AG04450 (cell line): ENCODE measurements at places on chromosomes 2 and 18.

- DNase-seq, result no peak
Measured at GRCh38 chr2:42504364-42505230, 10.8 kb upstream of the KCNG3 start.

GRCh38 chr18:46333431-46334135, 229.4 kb downstream of the HAUS1 start:
- DNase-seq, result no peak

DNA sequence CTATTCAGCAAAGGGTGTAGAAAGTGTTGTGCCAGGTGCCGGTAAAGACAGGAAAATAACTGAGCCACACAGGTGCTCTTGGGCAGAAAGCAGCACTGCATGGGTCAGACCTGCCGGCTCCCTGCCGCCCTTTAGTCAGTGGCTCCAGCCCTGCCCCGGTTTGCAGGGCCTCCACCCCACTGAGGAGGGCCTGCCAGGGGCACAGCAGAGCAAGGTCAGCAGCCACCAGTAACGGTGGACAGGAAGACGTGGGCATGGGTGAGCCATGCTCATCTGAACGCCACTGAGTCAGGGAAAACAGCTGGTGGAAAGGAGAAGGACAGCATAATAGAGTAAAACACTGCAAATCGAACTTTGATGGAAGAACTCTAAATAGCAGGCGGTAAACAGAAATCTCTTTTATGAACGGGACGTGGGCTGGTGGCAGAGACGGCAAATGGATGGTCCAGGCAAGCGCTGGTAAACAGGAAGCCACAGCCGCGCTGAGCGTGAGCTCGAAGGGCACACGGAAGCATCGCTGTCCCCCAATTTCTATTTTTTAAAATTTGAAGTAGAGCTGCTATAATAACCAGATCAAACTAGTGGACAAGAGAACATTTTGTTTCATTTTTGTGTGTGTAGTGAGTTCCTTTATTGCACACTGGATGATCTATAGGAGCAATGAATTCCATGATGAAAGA, 141.8 kb upstream of the ALKAL2 start:
- no peak for DNase-seq

GRCh38 chr2:133653056-133653455, 84.8 kb upstream of the NCKAP5 start:
- no peak for DNase-seq

- DNase-seq, result no peak
Measured at GRCh38 chr2:77016443-77017354, 505.5 kb downstream of the LRRTM4 start.

DNA sequence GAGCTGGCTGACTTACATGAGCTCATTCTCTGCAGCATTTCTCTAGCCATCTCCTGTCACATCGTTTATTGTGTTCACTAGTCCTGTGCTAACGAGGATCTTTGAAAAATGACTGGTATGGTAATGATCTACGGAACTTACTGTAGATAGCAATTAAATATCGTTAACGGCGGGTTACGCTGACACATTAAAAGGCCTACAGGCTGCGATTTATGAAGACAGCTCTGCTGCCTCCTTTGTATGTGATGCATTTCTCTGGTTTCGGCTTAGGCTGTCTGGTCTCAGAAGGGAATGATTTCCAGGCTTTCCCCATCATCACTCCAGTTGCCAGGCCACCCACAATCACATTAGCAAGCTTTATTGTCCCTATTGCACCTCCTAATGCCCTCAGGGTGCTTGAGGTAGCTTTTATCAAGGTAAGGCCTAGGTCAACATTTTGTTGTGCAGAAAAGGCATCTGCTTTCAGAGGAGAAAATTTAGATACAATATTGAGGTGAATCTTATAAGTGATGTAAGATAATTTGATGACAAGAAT, 284.4 kb downstream of the SOX11 start:
- no peak for DNase-seq

DNA sequence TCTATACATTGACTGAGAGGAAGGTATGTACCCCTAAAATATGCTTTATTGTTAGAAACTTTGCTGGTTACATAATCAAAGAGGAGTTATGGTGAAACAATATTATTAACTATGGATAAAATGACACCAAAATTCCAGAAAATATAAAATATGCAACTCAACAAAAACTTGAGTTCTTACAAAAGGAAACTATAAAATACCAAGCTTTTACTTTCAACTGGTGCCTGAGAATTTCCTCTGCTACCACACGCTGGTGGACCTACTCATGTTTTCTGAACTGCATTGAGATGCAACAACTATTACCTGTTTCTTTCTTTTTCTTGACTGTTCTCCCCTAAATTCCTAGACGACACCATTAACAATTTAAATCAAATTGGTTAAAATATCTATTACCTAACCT, 8.2 kb upstream of the NFE2L2 start:
- no peak for DNase-seq

DNA sequence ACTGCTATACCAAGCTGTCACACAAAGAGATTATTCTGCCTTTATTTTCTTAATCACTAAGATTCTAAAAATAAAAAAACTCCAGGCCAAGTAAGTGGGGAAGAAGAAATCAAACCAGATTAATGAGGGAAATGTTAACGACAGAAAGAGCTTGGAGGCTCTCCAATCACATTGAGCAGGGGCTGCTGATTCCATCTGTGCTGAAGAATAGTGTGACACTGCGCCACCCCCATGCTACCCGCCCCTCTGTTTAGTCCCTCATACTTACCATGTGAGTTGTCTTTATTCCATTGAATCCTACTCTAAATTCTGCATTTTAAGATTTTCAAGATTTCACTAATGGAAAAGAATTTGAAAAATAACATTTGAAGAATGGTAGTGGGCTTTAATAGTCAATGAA, 998.0 kb upstream of the CDH2 start:
- DNase-seq, result no peak

- DNase-seq, result no peak
Measured at GRCh38 chr18:9067823-9068222, 34.7 kb upstream of the NDUFV2 start.

DNA sequence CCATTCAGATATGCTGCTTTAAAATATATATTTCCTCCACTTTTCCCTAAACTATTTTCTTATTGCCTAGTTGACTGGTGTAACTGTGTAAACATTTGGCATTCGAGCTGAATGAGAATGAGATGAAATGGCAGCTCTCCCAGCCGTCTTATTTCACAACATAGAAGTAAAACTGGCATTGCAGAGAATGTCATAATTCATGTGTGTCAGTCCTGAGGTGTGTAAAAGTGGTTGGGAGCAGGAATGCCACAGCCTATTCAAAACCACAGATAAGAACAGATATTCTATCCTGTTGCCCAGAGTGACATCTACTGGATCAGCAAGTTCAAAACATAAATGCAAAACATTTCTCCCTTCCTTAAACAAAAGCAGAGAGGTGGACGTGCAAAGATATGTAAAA, 565.5 kb upstream of the CHAC2 start:
- DNase-seq, result peak; percentile 59
